Mesendoderm (in vitro differentiated cells): ENCODE measurements at places on chromosomes 7 and 10.
A peak's percentile ranks its signal among the peaks of the same experiment; 100 is the strongest.

DNA sequence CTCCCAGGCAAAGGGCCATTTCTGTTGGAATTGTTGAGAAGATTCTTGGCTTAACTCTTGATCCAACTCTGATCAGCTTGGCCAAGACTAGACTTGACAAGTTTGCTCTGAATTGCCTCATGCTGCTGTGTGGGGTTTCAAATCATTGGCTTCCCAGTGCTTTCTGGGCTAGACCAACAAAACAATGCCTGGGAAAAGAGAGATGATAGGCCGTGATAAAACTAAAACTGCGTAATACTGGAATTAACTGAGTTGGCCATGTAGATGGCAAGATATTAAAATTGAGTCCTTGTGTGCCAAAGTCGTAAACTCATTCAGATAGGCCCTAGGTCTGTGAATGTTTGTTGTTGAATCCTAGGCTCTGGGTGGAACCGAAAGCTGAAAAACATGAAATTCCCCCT is 222.6 kb downstream of the MGMT start:
- no peak overlapping the region for H3K27ac ChIP-seq
- no peaks in the 10 kb centered on the region for H3K27me3 ChIP-seq
- no peaks in the 10 kb centered on the region for H3K4me1 ChIP-seq
- no peak for DNase-seq
- H3K4me3 ChIP-seq = no peak overlapping the region
- no peaks in the 10 kb centered on the region for H3K36me3 ChIP-seq

DNA sequence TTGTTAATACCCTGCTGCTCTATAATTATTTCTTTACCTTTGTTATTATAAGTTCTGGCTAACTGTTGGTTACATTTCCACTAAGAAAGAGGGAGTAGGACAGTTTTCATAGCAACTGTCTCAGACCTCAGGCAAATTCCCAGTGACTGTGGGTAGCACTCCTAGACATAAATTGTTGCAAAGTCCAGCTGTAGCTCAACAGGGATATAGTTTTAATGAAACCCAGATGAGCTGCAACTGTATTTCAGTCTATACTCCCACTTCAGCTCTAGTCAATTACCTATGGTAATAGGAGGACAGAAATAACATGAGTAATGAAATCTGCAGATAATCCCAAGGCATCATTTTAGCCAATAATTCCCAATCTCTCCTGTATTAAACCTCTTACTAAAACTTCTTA is 103.0 kb upstream of the SEMA3A start:
- H3K4me1 ChIP-seq = no peaks in the 10 kb centered on the region
- H3K36me3 ChIP-seq = no peaks in the 10 kb centered on the region
- DNase-seq = no peak
- no peak overlapping the region for H3K27ac ChIP-seq

DNA sequence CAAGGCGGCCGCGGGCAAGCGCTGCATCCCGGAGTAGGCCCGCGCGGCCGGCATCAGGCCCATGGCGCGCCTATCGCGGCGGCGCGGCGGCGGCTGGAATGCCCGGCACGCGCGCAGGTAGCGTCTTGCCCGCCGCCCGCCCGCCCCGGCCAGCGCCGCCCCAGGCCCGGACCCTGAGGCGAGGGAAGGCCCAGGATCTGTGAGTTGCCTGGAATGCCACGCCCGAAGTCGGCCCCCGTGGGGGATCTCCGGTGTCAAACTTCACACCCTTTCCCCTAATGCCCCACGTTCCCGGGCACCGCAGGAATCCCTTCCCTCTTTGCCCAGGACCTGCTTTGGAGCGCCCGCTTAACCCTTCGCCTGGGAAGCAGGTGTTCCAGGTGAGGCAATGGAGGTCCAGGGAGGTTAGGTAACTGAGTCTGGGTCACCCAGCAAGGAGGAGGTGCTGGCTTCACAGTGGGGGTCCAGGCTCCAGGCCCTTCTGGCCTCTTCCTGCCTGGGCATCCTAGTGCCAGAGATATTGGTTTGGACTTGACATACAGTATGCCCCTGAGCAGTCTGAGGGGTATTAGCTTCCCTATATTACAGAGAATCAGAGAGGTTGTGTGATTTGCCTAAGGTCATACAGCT is 138.1 kb downstream of the ARHGAP22 start:
- H3K36me3 ChIP-seq = no peaks in the 10 kb centered on the region
- H3K4me3 ChIP-seq = no peak overlapping the region
- DNase-seq = peak; percentile 43
- H3K4me1 ChIP-seq = peaks cover 18% of the 10 kb centered on the region
- H3K27me3 ChIP-seq = no peaks in the 10 kb centered on the region
- H3K27ac ChIP-seq = no peak overlapping the region

GRCh38 chr7:41448104-41448503 is 254.8 kb downstream of the INHBA start:
- no peaks in the 10 kb centered on the region for H3K27me3 ChIP-seq
- no peak for DNase-seq
- no peak overlapping the region for H3K4me3 ChIP-seq
- H3K4me1 ChIP-seq = no peaks in the 10 kb centered on the region
- H3K36me3 ChIP-seq = no peaks in the 10 kb centered on the region
